ENCODE measurements at places on chromosomes 6 and 20.

DNA sequence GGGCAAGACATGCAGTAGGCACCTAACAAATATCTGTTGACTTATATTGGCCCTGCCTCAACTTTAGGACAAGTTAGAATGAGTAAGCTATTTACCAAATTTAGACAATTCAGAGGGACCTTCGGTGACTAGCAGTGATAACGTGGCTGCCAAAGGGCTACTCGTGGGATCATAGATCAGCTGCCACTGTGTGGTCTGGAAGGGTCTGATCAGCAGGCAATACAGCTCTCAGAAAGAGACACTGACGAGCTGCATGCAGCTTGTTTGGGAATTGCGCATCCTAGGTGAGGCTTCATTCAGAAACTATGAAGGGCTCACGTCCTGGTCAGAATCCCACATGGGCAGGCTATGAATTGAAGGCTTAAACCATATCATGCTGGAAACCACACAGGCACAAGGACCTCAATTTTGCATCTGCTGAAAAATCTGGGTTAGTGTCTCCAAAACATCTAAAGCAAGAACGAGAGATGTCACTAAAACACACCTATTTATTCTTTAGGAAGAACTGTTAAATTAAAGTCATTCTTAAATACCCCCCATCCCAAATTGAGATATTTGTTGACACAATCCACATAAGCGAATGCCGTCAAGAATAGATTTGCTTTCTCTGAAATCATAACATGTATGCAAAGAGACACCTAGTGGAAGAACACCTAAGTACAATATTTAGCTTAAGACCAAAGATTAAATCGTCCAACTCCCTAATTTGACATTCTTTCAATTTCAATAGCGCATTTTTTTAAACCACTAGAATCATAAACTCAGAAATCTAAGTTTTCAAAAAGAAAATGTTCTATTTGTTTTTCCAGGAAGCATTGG, 79.6 kb downstream of the IPCEF1 start:
- DNase-seq, result no peak

DNA sequence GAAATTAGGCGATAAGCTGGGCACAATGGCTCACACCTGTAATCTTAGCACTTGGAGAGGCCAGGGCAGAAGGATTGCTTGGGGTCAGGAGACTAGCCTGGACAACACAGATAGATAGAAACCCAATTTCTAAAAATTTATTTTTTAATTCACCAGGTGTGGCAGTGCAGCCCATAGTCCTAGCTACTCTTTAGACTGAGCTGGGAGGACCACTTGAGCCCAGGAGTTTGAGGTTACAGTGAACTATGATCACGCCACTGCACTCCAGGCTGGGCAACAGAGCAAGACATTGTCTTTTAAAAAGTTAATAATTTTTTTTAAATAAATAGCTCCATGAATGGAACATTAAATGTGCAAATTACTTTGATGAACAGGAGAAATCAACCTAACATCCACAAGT, 8.2 kb downstream of the ZNF318 start:
- no peak for DNase-seq

- DNase-seq, result no peak
Observed at GRCh38 chr20:11159728-11160127, 485.9 kb upstream of the JAG1 start.

- DNase-seq, result no peak
Observed at GRCh38 chr6:126535138-126535537, 195.2 kb downstream of the CENPW start.

- DNase-seq, result no peak
Observed at GRCh38 chr6:31114541-31114878, at the start of gene PSORS1C1. Gene PSORS1C1, plus strand, starts transcription at chr6:31114800. Its CDS starts 14,833 bp downstream, at chr6:31129633.

DNA sequence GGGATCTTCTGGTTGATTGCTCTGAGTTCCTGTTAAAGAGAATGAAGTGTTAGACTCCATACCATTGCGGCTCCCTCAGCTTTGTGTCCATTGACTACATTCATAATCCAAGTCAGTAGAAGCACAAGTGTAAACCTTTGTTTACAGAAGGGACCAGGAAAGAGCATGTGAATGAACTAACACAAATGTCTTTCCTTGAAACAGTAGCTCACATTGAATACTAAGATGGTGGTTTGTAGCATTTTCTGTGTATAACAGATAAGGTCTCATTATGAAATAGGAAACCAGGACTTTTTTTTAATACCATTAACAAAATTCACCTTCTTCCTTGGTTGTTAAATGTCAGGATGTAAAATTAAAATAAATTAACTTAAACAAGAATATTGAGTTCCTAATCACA, 8.4 kb downstream of the STXBP5 start:
- no peak for DNase-seq

DNA sequence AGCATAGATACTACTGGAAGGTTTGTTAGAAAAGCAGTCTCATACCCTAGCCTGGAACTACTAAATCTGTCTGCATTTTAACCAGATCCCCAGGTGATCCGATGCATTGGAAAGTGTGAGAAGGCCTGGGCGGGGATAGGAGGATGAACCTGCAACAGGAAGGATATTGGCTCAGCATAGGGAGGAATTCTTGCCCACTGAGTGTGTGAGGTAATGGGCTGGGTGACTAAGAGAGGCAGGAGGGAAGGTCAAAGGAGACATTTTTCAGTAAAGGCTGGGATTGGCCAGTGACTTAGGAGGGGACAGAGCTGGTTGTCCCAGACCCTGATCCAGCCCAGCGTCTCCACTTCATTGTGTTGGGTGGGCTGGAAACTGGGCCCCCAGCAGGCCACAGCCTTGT, 191.0 kb upstream of the LRFN2 start:
- no peak for DNase-seq

DNA sequence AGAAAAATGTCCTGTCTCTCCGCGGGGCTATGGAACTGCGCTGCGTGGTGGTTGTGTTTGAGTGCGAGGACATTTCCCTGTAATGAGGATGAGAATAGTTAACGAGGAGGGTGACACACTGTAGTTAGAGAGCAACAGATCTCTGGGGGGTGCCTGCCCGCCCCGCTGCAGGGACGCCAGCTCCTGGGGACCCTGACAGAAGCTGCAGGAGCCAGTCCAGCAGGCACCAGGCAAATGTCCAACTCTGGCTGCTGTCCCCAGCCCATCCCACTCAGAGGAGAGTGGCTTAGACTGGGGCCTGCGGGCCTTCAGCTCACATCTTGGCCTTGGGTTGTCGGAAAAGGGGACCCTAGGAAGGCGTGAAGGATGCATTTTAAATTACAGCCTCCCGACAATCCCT, 92.9 kb upstream of the FOXP4 start:
- DNase-seq, result no peak

DNA sequence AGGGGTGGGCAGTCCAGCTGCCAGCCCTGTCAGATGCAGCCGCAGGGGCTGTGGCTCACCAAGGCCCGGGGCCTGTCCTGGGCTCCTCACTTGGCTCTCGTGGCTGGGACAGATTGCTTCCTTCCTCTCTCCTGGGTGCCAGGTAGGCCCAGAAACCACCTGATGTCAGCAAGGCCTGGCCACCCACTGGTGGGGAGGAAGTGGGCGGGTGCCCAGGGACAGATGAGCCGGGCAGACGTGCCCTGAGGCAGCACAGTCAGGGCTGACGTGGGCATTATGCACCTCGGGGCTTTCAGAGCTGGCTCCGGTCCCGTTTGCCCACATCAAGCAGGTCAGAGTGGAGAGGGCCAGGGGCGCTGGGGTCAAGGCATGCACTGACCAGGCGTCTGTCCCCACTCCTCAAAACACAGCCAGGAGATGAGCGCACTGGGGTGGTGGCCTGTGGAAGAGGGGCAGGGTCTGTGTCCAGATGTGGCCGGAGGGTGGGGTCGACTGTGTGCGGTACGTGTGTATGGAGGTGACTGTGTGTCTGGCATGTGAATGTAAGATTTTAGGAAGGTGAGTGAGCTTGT, 133.2 kb upstream of the PTPN1 start:
- DNase-seq, result no peak

GRCh38 chr6:138520463-138520862, 21.2 kb upstream of the NHSL1 start:
- no peak for DNase-seq

GRCh38 chr6:138656364-138657064, 117.1 kb upstream of the CCDC28A start:
- no peak for DNase-seq

All from stimulated activated CD8-positive, alpha-beta memory T cell treated with anti-CD3 and anti-CD28 coated beads, Interleukin-2, amount 100 ng/mL, for 48 hours (primary cell).